ENCODE measurements at places on chromosomes 6 and 20. TPM values are rescaled to one million over a fixed set of nuclear protein-coding genes. Genes with fewer than 3 reads are reported as not detected.

Gene TCF19
- total RNA-seq = 46.3 TPM

Gene TRIM15
- total RNA-seq = not detected

Gene STMND1
- total RNA-seq = not detected

Gene PTCRA
- not detected for total RNA-seq

Gene METTL24
- total RNA-seq = 0.09 TPM

Gene SLPI
- total RNA-seq = 0.63 TPM

Gene L3MBTL1
- 13.4 TPM for total RNA-seq

Gene ZNF831
- total RNA-seq = 0.98 TPM

Gene LTV1
- 23.0 TPM for total RNA-seq

Gene PRDM1
- total RNA-seq = 1.4 TPM

Gene NRN1
- total RNA-seq = 0.65 TPM

Gene RAD21L1
- total RNA-seq = not detected

Gene C2
- 4.4 TPM for total RNA-seq

Gene MANEA
- total RNA-seq = 24.9 TPM

Gene CD40
- total RNA-seq = 0.45 TPM

Gene SCUBE3
- total RNA-seq = 1.8 TPM

Gene PPDPF
- total RNA-seq = 35.3 TPM

Gene MRAP2
- 0.33 TPM for total RNA-seq

Gene ARHGAP18
- 26.2 TPM for total RNA-seq

Gene KCNK16
- total RNA-seq = not detected

Gene HLA-DQB1
- not detected for total RNA-seq

Gene ID1
- 62.3 TPM for total RNA-seq

Measured in fibroblast of the aortic adventitia (primary cell).